ENCODE measurements at places on chromosomes 4 and X.

DNA sequence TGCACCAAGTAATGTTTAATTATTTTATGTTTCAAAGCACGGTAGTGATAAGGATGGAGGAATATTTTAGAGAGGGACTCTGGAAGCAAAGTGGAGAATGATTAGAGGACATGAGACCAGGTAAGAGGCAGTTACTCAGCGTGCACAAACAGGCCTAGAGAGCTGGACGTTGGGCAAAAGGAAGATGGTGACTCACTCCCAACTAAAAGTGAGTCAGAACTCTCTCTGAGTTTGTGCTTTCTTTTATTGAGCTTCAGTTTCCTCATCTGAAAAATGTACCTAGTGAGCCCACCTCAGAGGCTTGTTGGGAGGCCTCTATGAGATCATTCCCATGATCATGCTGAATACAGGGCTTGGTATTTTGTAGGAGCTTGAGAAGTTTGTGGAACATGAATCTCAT lies 1.6 kb upstream of the ZC4H2 start:
- no peak for DNase-seq

DNA sequence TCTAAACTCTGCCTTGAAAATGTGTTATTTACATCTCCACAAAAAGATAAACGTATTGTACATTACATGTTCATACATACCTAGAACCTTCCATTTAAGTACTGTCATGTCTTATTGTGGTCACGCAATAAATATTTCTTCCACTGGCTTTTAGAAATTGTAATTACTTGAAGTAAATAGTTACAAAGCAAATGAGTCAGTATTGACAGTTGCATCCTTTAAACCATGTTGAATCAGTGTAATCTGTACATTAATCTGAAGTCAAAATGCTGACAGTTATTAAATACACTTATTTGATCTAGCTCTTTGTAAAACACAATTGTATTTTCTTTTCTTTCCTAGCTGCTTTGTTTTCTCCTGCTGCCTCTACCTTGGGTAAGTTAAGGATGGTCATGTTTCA lies 446.7 kb downstream of the EPHA5 start:
- DNase-seq: no peak

- no peak for DNase-seq
These were observed 2.3 kb downstream of the SOWAHB start for GRCh38 chr4:76895619-76896018.

DNA sequence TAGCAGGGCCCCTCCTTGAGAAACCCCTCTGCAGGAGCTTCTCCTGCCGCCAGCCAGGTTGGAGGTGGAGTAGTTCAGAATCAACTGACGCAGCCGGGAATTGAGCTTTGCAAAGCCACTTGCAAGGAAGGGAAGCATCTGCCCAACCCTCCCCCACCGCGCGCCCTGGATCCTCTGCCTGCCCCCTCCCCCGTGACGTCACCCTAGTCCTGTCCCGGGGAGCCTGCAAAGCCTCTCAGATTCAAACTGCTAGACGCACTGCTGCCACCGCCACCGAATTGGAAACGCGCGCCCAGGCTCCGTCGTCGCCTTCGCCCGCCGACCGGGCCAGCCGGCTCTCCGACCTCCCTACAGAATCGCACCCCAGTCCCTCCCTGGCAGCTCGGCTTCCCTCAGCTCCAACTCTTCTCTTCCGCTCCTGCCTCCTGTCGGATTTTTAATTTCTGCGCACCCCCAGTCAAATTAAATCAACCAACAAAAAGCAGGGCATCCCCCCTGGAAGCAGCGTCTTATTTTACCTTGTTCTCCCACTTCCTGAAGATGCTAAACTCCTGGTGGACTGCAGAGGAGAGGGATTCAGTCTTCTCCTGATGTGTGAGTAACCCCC lies 3.8 kb downstream of the SLITRK2 start:
- DNase-seq: no peak

DNA sequence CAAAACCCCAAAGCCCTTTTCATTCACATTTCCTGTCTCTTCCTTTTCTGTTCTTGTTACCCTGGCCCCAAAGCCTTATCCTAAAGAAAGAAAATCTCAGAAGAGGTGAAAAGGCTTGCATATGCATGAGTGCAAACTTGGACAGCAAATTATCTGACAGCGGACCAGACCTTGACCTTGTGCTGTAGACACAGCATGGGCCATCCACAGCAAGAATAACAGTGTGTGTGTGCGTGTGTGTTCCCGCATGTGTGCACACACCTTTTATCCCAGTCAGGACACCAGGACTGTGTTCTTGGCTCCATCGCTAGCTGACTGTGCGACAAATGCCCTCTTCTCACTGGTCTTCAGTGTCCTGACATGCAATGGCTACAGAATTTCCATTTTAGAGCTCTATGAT lies 35.3 kb downstream of the ZBTB49 start:
- DNase-seq: no peak

- no peak for DNase-seq
These were observed 12.7 kb upstream of the CXCL8 start for GRCh38 chr4:73727685-73728084.

- DNase-seq: no peak
These were observed 106.6 kb downstream of the HMX1 start for GRCh38 chr4:8765084-8765483.

DNA sequence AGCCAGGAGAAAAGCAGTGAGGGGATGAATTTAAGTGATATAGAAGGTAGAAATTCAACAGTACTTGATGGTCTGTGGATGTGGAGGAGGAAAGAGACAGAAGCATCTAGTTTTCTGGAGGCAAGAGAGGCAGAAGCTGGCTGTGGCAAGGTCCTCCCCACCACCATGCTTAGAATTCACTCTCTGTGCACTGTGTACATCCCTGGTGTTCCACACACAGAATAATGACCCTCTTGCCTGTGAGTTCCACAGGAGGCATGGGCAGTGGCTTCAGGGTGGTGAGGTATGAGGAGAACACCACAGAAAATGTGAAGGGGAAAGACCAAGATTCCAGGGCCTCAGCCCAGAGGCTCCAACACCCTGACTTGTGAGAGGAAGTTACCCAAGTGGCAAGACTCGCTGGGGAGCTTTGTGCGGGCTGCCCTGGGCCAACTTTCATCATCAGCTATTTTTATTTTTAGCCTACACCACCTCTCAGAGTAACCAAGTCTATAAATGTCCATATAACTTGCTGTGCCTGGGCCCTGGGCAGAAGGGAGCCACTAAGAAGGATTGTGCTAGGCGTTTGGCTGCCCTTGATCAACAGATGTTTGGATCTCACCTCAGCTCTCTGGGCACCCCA lies 7.8 kb upstream of the INTS6L start:
- DNase-seq: peak; percentile 76

All from MV-4-11 (cell line).